Left ventricle myocardium inferior (tissue), 1 donor: ENCODE measurements at places on chromosomes 7 and 10.

DNA sequence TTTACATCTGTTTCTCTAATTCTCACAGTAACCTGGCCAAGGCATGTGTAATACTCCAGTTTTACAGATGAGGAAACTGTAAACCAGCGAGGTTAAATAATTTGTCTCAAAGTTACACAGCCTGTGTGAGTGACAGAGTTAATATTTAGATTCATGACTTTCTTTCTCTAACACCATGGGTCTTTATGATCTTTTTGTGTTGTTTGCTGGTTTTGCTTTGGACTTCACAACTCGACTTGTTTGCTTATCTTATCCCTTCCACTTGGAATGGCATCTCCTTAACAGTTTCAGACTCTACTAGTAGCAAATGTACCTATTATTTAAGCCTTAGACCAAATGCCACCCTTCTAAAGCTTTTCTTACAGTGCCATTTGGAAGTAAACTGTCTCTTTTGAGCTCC is 34.4 kb downstream of the MXI1 start:
- DNase-seq = no peak

DNA sequence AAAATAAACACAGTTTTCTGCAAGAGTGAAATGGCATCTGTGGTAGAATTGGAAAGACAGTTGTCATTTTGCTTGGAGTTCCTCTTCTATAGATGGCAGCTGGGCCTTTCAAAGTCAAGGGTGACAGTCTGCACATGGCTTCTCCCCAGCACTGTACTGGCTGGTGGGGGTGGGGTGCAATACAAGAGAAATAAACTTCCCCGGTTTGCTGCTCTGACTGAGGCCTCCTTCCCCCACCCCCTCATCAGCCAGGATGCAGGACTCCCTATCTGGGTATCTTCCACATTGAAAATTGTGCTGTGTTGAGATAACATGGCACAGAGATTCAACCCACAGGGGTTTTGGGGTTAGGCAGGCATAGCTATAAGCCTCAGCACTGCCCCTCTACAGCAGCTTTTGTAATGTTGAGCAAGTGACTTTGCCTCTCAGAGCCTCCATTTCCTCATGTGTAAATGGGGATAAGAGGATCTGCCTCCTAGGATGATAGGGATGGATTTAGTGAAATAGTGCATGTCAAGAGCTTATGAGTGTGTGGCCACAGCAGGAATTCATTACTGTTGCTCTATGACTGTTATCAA is 85.8 kb upstream of the WDR11 start:
- no peak for DNase-seq

GRCh38 chr7:25583621-25584020 is 355.3 kb upstream of the NPVF start:
- no peak for DNase-seq

GRCh38 chr10:11284291-11285085 is 266.8 kb downstream of the CELF2 start:
- DNase-seq = no peak

DNA sequence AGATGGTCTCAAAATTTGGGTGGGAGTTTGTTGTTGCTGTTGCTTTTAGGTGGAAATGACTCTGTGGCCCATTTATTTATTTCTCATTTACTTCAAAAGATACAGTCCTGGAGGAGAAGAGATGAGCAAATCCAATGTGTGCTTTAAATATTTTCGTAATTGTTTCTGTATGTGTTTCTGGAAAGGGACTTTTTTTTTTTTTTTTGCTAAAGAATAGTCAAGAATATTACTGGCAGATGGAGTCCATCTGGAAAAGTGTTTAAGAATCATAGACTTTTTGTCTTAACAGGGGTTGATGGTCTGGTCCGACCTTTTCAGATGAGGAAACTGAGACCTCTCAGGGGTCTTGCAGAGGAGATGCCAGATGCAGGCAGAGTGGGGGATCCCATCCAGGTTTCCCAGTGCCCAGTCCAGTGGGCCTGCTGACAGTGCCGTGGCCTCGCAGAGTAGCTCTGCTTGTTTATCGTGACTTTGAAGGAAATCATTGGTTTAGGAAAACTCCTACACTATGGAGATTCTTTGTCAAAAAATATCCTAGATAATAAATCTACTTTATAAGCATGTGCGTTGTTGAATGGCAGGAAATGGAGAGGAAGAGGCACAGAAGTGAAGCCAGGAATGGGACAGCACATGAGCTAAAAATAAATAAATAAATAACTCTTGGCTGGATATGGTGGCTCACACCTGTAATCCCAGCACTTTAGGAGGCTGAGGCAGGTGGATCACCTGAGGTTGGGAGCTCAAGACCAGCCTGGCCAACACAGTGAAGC is 164.3 kb upstream of the SVIL start:
- DNase-seq = no peak

GRCh38 chr10:79242620-79243152 is 104.6 kb upstream of the PPIF start:
- peak; percentile 74 for DNase-seq

DNA sequence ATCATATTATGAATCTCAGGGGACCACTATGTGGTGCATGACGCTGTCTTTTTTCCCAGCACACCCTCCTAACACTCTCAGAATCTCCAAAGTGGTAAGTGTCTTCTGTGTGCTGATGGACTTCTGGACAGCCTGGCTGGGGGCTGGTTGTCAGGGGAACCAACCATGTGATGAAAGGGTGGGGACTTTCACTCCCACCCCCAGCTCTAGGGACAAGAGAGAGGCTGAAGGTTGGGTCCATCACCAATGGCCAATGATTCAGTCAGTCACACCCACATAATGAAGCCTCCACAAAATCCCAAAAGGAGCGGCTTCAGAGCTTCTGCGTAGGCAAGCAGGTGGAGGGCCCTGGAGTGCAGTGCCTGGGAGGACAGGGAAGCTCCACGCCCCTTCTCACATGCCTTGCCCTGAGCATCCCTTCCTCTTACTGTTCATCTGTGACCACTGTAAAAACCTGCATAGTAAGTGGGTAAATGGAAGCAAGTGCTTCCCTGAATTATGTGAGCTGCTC is 44.6 kb downstream of the RASGEF1A start:
- DNase-seq = no peak

GRCh38 chr7:13540429-13540828 is 449.0 kb downstream of the ETV1 start:
- no peak for DNase-seq

GRCh38 chr10:49484486-49485235 is 54.3 kb downstream of the ERCC6 start:
- DNase-seq = no peak

- no peak for DNase-seq
Measured at GRCh38 chr10:96072674-96073073, 29.3 kb downstream of the CCNJ start.

DNA sequence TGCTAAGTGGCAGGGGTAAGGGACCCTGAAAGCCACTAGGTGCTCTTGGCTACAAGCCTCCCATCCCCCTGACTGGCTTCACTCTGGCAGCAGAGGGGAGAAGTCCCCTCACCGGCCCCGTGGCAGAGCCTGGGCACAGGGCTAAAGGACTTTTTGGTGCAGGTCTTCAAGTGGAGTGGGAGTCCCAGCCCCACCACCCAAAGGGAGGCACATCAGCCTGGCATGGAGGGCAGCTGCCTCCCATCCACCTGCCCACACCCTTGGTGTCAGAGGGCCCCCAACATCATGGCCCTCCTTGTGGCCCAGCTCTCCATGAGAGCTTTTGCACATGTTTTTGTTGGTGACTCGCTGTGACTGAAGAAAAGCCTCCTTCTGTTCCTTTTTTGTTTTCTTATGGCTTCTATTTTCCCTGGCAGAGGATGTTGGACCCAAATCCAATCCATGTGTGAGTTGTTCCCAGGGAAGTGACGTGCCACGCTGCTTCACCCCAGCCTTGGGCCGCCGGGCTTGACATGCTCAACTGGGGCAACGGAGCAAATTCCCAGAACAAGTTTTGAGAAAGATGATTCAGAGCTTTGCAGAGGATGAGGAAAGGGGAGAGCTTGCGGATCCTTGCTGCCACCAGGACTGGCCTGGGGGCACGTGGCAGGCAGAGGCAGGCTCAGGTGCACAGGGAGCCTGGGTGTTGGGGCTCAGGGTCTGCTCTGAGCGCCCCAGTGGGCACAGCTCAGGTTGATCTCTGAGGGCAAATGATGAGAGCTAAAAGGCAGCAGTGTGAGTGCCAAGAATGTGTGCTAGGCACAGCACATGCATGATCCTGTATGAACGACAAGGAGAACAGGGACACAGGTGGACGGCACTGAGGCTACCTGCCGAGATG is 1.9 kb upstream of the AEBP1 start:
- DNase-seq = peak; percentile 14

- no peak for DNase-seq
Measured at GRCh38 chr10:32308027-32308603, 38.8 kb downstream of the EPC1 start.

DNA sequence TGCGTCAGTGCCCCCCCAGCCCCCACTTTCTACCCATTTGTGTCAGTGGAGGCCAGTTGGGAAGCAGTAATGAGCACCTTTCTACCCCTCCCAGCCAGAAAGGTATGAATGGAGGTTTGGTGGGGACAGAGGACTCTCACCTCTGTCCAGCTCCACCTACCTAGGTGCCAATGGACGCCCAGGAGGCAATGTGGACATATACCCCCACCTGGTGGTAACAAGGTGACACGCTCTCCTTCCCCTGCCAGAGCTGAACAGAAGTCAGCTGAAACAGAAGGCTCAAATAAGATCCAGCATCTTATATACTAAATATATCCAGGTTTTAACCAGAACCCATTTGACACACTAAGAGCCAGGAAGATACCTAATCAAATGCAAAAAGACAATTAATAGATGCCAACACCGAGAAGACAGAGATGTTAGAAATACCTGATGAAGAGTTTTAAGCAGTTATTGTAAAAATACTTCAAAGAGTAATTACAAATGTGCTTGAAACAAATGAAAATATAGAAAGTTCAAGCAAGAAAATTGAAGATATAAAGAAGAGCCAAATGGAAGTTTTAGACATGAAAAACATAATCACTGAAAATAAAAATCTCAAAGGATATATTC is 18.4 kb upstream of the SORCS3 start:
- DNase-seq = no peak

- DNase-seq = peak; percentile 13
Measured at GRCh38 chr10:132400041-132400546, 3.1 kb downstream of the PWWP2B start.
